ENCODE measurements at places on chromosomes 4 and X. TPM values are rescaled to one million over a fixed set of nuclear protein-coding genes. Genes with fewer than 3 reads are reported as not detected.

DNA sequence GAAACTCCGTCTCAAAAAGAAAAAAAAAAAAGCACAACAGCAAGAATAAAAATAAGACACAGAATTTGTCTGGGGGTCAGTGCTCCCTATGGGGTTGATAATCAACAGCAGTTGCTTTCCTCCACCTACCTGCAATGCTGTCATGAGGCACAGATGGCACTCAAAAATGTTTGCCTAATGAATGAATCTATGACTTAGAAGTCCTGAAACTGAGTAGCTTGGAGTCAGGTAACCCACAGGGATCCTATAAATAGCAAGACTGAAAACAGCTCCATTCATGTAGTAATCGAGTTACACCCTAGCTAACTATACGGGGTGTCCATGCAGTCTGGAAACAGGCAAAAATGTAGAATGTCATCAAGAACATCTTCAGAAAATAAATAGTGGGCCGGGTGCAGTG lies 19.8 kb upstream of the DDX3X start:
- DNase-seq = no peak

GRCh38 chr4:184635381-184635780 lies 13.9 kb downstream of the CASP3 start:
- DNase-seq = no peak

Gene EIF4E
- total RNA-seq = 157 TPM

Gene NSUN7
- 4.6 TPM for total RNA-seq

Gene SFRP2
- not detected for total RNA-seq

Data from epithelial cell of proximal tubule (primary cell).